ENCODE measurements at places on chromosomes 5 and 9. TPM values are rescaled to one million over a fixed set of nuclear protein-coding genes. Genes with fewer than 3 reads are reported as not detected.

DNA sequence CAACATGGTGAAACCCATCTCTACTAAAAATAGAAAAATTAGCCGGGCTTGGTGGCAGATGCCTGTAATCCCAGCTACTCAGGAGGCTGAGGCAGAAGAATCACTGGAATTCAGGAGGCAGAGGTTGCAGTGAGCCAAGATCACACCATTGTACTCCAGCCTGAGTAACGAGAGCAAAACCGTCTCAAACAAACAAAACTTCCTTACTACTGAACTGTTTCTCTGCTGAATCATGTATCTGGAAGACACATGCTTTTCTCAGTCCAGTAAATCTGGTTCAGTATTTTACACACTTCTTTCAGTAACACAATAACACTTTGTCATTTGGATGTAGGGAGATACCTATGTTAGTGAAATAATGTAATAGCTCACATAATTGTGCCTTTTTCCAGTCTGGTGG is 7.9 kb downstream of the TRMT10B start:
- DNase-seq: no peak

Gene CCDC192
- total RNA-seq: not detected

- DNase-seq: no peak
Observed at GRCh38 chr9:109560470-109561132, 62.5 kb upstream of the PTPN3 start.

Gene UGT3A1
- not detected for total RNA-seq

DNA sequence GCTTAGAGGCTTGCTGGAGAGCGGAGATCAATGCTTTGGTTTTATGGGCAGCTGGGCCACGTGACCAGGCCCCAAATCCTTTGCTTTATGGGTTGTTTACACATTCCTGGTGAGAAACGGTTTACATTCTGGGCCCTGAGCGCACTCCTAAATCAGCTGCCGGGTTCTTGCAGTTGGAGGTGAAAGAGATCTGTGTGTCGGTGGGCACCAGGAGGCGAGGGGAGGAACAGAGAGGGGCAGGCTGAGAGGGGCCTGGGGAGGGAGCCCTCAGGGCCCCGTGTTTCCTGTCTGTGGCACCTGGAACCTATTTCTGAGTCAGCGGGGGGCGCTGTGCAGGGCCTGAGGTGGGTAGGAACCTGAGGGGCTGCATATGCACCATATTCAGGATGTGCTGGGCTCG is 63.5 kb upstream of the HAND1 start:
- no peak for DNase-seq

Gene SPINK1
- total RNA-seq: not detected

DNA sequence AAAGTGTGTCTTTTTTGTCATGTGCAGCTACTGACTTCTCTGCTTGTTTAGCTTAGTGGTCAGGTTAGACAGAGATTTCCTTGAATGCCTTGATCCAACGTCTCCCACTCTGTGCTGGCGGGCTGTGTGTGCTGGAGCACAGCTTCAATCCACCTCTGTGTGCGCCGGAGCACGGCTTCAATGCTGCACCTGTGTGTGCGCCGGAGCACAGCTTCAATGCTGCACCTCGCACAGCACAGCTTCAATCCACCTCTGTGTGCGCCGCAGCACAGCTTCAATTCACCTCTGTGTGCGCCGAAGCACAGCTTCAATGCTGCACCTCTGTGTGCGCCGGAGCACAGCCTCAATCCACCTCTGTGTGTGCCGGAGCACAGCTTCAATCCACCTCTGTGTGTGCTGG is 69.0 kb upstream of the PHYKPL start:
- no peak for DNase-seq

Gene LCN15
- not detected for total RNA-seq

- DNase-seq: no peak
Observed at GRCh38 chr5:122264610-122265009, 47.4 kb upstream of the SNCAIP start.

Gene PTGS1
- 14.6 TPM for total RNA-seq

DNA sequence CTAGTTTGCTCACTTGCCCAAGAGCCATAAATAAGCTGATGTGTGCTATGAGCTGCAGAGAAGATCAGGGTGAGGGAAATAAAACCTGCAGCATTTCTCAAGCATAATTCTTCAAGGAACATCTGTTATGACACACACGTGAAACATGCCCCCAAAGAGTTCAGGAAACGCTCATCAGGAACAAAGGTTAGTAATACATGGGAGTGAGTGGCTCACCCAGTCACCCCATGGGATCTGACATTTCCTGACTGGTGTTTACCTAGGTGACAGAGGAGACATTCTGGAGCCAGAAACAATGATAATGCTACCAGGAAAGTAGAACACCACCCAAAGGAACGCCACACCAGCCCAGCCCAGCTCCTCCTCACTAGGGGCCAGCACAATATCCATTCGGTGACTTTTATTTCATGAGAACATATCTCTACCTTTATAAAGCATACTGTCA is 66.0 kb downstream of the FRMD3 start:
- no peak for DNase-seq

GRCh38 chr9:6076851-6077250 is 61.4 kb upstream of the RANBP6 start:
- DNase-seq: no peak

Gene TYRP1
- not detected for total RNA-seq

- DNase-seq: no peak
Observed at GRCh38 chr5:41656597-41656996, 146.2 kb upstream of the PLCXD3 start.

GRCh38 chr5:112583166-112583565 is 154.5 kb upstream of the APC start:
- no peak for DNase-seq

GRCh38 chr9:105246656-105247173 is 2.3 kb downstream of the SLC44A1 start:
- DNase-seq: no peak

DNA sequence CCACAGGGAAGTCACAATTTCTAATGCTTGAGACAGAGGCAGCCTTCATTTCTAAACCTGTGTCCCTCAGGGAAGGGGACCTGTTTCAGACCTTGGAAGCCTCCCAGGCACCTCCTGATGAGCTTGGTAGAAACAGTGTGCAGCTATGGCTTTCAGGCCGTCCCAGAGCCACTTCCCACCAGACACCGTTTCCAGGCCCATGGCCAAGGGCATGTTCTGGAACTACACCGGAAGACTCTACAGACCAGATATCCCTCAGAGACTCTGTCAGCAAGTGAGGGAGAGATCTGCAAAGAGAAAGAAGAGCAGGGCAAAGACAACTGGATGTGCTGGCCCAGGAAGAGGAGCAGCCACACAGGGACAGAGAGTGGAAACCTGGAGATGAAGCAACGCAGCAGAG is 82.2 kb upstream of the HSPA9 start:
- DNase-seq: no peak

DNA sequence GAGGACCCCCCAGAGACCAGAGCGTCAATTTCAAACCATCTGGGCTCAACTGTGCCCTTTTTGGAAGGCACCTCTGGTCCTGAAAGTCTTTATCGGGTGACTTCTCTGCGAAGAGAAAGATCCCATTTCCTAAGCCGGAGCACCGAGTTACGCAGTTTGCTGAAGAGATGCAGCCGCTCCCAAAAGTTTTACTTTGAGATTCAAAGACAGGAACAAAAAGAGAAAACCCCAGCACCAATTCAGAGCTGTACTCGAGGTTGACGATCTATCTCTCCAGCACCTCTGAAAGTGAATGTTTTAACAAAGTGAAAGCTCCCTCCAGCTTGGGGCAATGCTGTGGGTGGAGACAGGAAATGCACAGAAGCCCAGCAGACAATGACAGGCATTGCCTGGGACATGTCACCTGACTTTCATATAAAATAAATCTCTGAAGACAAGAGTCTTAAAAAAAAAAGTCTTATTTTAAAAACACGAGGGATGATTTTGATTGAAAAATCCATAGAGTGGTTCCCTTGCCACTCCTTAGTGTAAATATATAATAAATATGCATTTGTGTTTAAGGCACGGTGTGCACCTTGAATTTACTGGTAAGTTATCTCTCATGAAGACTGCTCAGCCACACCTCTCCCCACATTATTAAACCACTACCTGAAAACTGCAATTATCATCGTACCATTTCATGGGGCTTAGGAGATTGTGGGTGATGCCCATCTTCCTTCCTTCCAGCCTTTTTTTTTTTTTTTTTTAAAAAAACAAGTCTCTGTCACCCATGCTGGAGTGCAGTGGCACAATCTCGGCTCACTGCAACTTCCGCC is 79.9 kb downstream of the FNBP1 start:
- peak; percentile 70 for DNase-seq

Gene BTNL8
- not detected for total RNA-seq

GRCh38 chr5:53924392-53924791 is 364.0 kb downstream of the NDUFS4 start:
- DNase-seq: no peak

DNA sequence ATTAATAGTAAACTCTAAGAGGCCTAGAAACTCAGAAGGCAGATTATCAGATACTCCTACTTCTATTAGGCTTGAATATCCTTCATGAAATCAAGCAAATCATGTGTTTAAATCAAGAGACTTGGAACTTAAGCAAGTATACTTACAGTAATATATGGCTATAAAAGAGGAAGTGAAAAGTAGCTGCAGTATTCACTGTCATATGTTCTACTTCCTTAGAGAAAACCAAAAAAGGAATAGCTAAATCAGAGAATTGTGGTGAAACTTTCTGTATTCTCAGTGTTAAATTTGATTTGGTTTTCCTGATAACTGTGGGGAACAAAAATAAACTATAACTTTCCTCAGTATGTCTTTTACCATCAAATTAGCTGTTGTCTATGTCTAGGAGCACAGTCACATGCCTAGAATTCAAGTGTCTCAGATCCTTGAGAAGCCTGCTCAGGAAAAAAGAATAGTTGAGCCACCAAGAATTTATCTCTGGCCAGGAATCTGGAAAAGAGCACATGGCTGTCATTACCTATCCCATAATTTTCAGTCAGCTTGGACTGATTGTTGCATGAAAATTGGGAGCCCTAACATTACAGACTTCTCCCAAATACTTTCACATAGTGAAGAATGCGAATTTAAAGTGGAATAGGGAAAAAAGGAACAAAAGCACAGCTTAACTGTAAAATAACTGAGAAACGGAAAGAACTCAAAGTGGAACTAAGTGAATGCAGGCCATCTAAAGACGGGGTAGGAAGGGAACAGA is 1.7 kb downstream of the FKBP15 start:
- no peak for DNase-seq

GRCh38 chr5:59521476-59521875 is 372.1 kb downstream of the PDE4D start:
- DNase-seq: no peak

Gene GCNT4
- total RNA-seq: not detected

Gene SCGB3A2
- not detected for total RNA-seq

Gene RBM18
- total RNA-seq: 28.6 TPM

- peak; percentile 2 for DNase-seq
Observed at GRCh38 chr5:173823721-173824567, 64.2 kb upstream of the CPEB4 start.

Gene DMRT3
- total RNA-seq: not detected

- DNase-seq: no peak
Observed at GRCh38 chr5:1360861-1361260, 16.0 kb upstream of the CLPTM1L start.

Gene NUTM2G
- not detected for total RNA-seq

Gene CLIC3
- not detected for total RNA-seq

DNA sequence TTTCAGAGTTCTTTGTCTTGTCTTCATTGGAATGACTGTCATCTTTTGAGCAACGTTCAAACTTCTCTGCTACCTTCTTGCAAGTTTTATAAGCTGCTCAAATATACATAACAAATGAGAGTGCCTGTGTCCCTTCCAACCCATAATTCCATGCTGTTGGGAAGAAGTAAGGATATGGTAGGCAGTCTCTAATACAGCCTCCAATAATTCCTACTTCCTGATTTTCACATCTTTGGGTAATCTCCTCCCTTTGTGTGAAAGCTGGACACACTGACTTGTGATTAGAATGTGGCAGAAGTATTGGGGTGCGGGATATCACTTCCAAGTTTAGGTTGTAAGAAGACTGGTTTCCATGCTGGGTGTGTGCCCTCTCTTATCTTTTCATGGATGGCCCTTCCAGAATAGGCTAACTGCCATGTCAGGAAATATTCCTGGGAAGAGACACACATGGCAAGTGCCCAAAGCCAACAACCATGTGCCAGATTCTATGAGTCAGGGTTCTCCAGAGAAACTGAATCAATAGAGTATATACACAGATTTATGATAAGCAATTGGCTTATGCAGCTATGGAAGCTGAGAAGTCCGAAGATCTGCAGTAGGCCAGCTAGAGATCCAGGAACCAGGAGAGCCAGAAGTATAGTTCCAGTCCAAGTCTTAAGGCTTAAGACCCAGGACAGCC is 531.3 kb downstream of the NTRK2 start:
- DNase-seq: peak; percentile 94

- DNase-seq: no peak
Observed at GRCh38 chr9:131012023-131012334, 3.0 kb downstream of the LAMC3 start.

DNA sequence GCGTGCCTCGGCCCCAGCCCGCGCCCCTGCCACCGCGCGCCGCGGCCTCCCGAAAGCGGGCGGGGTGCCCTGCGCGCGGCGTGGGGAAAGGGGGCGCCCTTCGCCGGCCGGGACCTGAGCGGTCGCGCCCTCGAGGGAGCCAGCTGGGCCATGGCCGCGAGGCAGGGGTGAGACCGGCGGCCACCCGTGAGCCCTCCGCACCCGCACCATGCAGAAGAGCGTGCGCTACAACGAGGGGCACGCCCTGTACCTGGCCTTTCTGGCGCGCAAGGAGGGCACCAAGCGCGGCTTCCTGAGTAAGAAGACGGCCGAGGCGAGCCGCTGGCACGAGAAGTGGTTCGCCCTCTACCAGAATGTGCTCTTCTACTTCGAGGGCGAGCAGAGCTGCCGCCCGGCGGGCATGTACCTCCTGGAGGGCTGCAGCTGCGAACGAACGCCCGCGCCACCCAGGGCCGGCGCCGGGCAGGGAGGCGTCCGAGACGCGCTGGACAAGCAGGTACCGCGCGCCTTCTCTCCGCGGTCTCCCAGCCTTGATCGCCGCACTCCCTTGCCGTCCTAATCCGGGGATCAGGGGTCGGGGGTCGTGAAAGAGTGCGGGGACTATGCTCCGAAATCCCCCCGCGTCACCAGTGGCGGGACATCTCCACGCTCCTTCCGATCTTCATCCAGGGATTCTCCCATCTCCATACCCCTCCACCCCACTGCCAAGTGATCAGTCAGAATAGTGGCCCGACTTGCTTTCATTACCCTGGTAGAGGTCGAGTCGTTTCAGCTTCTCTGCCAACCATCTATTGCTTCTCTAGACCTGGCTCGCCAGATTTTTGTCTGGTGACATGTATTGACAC is 590 bp downstream of the RASGRF2 start:
- peak; percentile 25 for DNase-seq
